ENCODE measurements at places on chromosomes 5 and 9.

- no peak for DNase-seq
Measured at GRCh38 chr5:59548807-59549357, 344.6 kb downstream of the PDE4D start.

DNA sequence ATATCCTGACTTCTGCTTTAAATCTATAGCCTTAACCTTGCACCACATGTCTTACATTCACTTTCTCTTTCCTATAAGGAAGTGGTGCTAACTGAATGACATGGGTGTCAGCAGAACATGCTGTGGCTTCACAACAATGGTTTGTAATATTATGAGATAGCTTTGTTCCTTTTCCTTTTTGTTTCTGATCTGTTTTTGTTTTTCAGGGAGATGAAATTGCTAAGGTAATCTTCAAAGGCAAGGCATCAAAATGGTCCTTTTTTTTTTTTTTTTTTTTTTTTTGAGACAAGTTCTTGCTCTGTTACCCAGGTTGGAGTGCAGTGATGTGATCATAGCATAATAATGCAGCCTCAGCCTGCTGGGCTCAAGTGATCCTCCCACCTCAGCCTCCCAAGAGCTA is 53.6 kb upstream of the RANBP6 start:
- DNase-seq: no peak

- DNase-seq: no peak
Measured at GRCh38 chr5:758698-759053, 25.9 kb downstream of the ZDHHC11B start.

DNA sequence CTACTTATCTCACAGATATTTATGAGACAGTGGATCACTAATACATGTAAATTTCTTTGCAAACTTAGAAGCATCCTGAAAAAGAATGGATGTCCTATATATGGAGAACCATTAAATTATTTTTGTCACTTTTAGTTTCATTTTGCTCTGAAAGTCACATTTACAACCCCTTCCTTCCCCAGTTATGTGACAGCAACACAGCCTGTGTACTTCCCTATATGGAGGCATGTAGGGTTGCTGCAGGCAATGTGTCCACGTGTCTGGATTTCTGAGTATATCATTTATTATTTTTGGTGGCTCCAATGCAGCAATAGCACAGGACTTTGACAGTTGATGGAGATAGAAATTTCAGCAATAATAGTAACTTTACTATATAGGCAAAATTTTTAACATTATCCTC is 156.4 kb downstream of the ST8SIA4 start:
- DNase-seq: no peak

- DNase-seq: no peak
Measured at GRCh38 chr5:12934722-12935121, 1009.8 kb downstream of the DNAH5 start.

DNA sequence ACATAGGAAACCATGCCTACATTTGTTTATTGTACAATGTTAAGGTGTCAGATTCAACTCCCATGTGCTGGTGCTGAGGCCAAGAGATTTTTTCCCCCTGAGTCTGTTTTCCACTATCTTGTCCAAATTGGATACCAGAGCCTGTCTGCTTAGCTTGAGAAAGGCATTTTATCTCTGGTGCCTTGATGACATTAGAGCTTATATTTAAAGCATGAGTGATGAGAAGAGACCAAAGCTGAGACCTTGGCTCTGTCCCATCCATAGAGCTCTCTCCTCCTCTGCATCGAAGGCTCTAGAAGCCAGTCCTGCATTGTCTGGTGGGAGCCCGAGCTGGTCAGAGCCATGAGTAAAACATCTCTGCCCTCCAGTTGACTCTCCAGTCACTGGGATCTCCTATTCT is 10.4 kb upstream of the PPP2CA start:
- DNase-seq: no peak

DNA sequence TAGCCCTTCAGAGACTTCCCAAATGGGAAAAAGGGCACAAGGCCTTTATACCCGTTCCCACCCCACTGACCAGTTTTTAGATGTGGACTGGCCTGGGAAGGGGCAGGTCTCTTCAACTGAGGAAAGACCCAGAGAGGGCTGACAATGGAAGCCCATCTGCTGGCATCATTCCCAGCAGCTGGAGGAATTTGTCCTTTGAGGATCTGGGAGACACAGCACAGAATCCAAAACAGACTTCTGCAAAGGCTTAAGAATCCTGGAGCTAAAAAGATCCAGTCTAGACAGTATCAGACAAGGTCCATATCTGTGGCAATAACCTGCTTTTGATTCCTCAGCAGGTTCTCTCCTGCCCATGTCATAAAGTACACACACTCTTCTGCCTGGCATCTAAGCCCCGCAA is 329.2 kb downstream of the TMEM167A start:
- no peak for DNase-seq

GRCh38 chr5:168300326-168301182 is 9.1 kb downstream of the WWC1 start:
- DNase-seq: no peak

DNA sequence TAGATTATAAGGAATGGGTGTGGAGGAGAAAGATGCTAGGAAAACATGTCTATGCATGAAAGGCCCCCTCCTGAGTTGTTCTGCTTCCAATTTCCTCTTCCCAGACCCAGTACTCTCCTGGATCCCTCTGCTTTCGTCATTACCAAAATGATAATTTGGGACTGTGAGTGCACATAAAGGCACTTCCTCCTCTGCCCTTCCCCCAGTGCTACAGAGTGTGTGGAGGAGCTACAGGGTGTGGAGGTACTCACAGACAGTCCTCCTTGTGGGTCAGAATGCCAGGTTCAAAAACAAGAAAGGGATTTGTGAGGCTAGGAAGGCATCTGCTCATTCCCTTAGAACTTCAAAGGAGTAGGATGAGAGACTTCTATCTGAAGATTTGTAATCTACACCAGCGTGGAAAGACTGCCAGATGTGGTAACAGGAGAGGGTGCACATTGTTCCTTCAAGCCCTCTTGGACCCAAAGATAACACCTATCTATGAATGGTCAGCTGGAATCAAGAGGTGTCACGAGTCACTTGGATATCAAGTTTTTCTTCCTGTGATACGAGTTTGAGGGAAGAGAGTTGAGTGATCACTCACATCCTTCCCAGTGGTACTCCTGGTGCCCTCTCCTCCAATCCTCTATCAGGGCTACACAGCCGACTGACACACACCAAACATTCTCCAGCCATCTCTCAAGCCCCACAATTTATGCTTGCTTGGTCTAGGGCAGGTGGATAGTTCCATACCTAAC is 201.1 kb downstream of the EPB41L4A start:
- no peak for DNase-seq

DNA sequence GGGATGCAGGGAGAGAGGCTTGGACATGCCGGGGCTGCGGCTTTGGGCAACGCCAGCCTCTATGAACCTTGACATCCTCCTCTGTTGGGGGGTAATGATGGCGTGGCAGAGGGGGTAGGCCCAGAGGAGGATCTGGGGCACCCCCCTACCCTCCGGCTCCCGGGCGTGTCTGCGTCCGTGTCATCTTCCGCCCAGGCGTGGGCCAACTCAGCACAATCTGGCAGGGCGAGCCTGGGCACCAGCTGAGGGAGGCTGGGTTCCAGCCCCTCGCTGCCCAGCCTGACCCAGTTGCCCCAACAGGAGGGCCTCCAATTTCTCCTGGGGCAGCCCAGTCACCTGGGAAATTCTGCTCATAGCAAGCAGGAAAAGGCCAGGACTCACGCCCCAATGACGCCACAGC is 62.9 kb upstream of the IL17B start:
- DNase-seq: no peak

DNA sequence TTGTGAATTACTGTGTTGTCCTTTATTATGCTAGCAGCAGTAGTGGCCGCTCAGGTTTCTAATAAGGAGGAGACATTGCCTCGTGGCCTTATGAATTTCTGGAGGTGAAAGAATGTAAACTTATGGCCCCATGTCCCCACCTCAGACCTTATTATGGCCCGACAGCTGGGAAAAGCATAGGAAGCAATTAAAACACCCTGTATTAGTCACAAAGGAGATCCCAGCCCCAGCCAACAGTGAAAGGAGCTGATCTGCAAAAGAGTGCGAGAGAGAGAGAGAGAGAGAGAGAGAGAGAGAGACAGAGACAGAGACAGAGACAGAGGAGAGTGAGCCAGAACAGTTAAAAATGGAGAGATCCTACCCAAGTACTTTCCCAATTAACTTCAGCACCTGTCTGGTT is 269.3 kb downstream of the DMRT2 start:
- no peak for DNase-seq

- no peak for DNase-seq
Measured at GRCh38 chr9:35619800-35620158, 1.6 kb upstream of the CD72 start.

- DNase-seq: peak; percentile 12
Measured at GRCh38 chr9:127397646-127398274, 791 bp downstream of the SLC2A8 start.

DNA sequence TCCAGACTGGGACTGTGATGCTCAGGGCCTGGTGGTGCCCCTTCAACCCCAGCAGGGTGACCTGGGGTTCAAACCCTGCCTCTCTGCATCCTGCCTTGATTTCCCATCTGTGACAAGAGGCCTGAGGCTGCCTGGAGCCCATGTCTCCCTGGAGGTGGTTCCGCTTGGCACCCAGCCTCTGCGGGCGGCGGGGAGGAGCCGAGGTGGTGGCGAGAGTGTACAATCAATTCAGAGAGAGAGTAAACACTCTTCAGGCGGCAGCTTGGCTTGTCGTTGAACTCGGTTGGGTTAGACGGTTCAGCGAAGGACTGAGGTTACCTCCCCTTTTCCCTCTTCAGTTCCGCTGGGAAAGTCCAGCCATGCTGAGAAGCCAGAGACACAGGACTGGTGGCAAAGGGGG is 39.3 kb downstream of the NTNG2 start:
- DNase-seq: no peak

- no peak for DNase-seq
Measured at GRCh38 chr9:36088020-36088419, 48.5 kb upstream of the GLIPR2 start.

Measured in T-helper 9 cell (primary cell).